RPMI7951 (cell line): ENCODE measurements at places on chromosomes 1 and 21. TPM values are rescaled to one million over a fixed set of nuclear protein-coding genes. Genes with fewer than 3 reads are reported as not detected.

VANGL2 gene
- 0.10 and 0.12 TPM in 2 replicates for total RNA-seq

LCE3D gene
- total RNA-seq = not detected in 2 replicates

ZSWIM5 gene
- total RNA-seq = 0.10 TPM in 1 of 2 replicates, not detected in the other

GPX7 gene
- total RNA-seq = 32.6 and 38.9 TPM in 2 replicates

DNAI4 gene
- total RNA-seq = 4.7 and 6.6 TPM in 2 replicates

LAD1 gene
- not detected in 2 replicates for total RNA-seq

SELENBP1 gene
- 5.1 and 5.2 TPM in 2 replicates for total RNA-seq
